ENCODE measurements at places on chromosomes 2 and 18.
A peak's percentile ranks its signal among the peaks of the same experiment; 100 is the strongest.

- DNase-seq = no peak
These were observed 121.2 kb downstream of the SMAD7 start for GRCh38 chr18:48829443-48830149.

GRCh38 chr2:147122944-147123343, 721.9 kb upstream of the ACVR2A start:
- no peak for DNase-seq

DNA sequence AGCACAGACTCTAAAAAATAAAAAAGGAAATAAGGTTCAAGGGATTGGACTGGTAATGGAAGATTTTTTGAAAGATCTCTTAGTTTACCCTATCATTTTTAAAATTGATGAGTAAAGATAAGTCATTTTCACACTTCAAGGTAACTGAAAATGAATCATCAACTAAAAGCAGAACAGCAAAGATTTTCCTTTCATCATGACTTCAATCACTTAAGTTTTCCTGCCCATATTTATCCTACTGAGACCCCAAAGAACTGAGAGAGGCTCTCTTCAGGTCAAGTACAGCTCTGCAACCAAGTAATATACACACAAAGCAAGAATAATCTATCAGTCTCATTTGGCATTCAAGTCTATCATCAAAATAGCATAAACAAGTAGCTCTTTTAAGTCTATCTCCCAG, 540.7 kb downstream of the METTL4 start:
- DNase-seq = no peak

DNA sequence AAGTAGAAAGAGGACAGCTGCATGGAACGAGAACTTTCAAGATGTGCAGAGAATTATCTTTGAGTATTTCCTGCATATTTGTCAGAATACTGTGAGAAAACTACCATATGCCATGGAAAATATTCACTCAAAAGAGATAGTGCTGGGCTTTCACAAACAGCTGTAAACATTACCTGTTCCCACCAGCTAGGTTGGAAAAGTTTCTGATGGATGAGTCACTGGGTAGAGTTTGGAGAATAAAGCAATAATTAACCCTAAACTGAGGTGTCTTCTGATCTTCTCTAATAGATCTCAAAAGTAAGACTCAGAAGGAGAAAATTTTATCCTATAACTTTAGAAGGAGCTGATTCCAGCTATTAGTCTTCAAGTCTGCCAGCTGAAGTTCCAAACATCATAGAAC, 3.9 kb upstream of the FSIP2 start:
- no peak for DNase-seq

DNA sequence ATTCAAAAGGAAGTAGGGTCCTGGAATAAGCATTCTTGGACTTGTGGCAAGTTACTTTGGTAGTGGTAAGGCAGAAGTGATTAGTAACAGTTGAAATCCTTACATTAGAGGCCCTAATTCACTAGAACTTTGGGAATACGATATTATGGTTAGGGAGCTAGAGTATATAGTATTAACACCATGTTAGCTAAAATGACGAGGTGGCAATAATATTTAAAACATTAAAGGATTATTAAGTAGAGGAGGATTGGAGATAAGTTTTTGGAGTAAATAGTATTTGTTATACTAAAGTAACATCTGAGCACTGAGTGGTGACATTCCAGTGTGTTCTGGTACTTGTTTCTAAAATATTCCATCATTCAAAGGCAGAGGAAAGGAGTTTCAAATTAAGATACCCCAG, 91.0 kb downstream of the AGPS start:
- DNase-seq = no peak

DNA sequence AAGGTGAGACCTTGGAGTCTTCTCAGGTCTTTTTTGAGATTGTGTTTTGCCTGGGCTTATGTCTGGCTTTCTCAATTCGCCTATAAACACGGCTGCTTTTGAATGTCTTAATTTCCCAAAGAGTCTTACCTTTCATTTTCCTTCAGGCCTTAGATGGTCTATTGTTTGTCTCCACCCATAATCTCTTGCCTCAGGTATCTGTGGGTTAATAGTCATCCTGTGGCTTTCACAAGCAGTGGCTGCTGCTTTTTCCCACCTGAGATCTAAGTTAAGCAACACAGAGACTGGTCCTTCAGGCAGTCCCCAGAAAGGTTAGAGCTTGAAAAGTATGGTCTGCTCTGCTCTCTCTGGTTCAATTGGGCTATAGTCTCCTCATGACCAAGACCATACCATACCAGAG, 275.3 kb downstream of the INSIG2 start:
- DNase-seq = no peak

DNA sequence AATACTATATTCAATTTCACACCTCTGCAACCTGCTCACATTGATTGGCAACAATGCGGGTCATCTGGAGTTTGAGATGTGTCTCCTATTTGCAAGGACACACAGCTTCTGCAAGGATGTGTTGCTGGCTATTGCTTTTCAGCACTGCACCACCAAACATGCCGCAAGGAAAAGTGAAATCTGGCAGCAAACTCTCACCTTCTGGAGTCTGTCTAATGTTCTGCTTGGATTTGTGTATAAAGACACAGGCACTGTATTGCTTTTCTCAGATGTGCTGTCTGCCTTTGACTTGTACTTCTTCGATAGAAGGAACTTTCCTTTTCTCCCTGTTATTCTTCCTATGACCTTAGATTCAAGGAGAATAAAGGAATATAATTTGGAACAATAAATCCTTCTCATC, 138.6 kb upstream of the EPHA4 start:
- no peak for DNase-seq

GRCh38 chr2:239393941-239394340, 6.9 kb downstream of the HDAC4 start:
- DNase-seq = no peak

DNA sequence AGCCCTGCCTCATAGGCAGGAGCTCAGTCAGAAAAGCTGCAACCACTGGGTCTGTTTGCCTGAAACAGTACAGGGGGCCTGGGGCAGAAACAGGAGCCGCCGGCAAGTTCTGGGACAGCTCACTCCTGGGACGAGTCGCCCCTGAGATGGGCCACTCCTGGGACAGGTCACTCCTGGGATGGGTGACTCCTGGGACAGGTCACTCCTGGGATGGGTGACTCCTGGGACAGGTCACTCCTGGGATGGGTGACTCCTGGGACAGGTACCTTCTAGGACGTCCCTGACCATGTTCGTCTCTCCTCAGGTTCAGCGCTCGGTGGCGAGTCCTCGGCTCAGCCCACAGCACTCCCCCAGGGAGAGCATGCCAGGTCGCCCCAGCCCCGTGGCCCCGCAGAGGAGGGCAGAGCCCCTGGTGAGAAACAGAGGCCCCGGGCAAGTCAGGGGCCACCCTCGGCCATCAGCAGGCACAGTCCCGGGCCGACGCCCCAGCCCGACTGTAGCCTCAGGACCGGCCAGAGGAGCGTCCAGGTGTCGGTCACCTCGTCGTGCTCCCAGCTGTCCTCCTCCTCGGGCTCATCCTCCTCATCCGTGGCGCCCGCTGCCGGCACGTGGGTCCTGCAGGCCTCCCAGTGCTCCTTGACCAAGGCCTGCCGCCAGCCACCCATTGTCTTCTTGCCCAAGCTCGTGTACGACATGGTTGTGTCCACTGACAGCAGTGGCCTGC, 51.8 kb downstream of the NTSR2 start:
- DNase-seq = no peak

- DNase-seq = no peak
These were observed 532.7 kb downstream of the TDRD15 start for GRCh38 chr2:21656330-21657075.

DNA sequence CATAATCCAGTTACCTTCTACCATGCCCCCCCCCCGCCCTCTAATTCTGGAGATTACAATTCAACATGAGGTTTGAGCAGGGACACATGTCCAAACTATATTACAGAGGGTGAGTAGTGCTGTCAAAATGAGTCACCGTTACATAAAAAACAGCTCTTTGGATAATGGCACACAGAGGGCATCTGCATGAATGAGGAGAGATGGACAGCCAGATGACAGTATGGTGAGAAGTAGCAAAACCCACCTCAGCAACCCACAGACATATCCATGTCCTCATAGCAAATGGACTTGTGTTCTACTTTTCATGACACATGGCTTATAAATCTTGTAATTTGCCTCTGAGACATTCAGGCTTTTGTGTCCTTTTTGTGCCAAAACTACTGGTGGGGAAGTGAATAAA, 132.0 kb downstream of the EML6 start:
- no peak for DNase-seq

DNA sequence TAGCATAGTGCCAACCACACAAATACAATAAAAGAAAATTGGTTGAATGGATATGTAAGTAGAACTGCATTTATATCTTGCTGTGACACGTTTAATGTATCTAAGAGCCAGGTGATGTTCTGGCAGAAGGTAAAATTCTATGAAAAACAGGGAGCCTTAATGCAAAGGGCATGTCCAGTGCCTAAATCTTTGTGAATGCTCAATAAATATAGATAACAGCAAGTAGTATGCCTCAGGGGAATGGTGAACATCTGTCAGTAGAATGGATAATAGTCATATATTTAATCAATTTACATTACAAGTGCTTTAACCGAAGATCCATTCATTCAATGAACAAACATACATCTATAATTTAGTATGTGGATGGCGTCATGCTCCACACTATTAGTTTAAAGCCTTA, 43.7 kb upstream of the NYAP2 start:
- no peak for DNase-seq

GRCh38 chr18:64419156-64419555, 270.3 kb upstream of the LINC00305 start:
- DNase-seq = no peak

- DNase-seq = peak; percentile 73
These were observed at the start of the genes KATNAL2 and PIAS2 for GRCh38 chr18:46917108-46917802. Gene KATNAL2 (plus strand): TSS chr18:46917602. CDS start chr18:46946873, 29,271 bp downstream. Gene PIAS2 (minus strand): TSS chr18:46917507. CDS start chr18:46917345, 162 bp downstream.

DNA sequence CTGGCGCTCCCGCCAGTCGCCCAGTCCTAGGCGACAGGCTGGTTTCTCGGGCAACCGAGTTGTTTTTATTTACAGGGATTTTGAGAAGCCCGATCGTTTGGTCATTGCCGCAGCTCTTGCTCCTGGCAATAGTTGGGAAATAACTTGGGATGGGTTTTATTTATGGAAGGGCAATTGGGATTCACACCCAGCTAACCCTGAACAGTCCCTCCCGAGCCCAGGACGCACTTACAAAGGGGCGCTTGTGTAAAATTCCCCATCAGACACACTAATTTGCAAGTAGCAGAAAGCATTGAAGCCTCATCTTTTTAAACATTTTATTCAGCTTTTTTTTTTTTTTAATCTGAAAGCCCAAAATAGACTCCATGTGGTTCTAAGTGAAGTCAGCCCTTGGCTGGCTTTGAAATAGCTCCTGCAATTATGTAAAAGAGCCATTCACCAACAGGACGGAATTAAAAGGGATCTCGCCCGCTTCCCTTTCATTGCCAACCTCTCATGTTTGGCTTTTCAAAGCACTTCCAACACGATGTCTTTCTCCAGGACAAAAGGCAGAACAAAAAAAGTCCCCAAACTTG, 3.6 kb upstream of the GBX2 start:
- no peak for DNase-seq

GRCh38 chr2:171595896-171596295, 73.6 kb downstream of the CYBRD1 start:
- no peak for DNase-seq

- no peak for DNase-seq
These were observed 25.4 kb upstream of the CHN1 start for GRCh38 chr2:175030380-175031271.

- DNase-seq = no peak
These were observed 34.9 kb downstream of the CFAP210 start for GRCh38 chr2:169659320-169659719.

DNA sequence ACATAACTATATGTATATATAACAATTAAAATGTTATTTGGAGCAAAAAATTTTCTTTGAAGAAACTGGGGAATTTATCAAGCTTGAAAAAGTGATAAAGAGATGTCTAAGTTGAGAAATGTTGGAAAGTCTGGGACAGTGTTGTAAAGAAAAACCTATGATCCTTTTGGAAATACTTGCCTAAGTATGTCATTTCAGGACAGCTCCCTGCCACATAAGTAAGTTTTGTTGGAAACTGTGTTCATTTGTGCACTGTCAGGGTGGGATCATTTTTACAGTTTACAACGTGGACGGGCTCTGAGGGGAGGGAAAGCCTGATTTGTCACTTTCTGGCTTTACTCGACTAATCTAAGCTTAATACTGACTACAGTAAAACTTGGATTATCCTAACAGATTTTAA, 10.4 kb upstream of the COL3A1 start:
- DNase-seq = no peak

DNA sequence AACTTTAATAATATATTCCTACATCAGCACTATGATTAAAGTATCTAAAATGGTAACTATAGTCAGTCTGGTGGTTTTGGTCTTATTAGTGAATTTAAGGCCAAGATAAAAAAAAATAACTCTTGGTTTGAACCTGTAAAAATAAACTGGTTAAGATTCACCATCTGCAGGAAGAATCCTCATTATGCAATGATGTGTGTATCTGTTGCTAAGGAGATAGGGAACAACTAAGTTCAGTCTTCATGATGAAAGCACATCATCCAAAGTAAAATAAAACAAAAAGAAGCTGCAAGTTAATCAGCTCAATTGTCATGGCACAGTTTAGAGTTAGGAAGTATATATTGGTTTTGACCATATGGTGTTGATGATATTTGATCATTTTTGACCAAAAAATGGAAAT, 466.0 kb downstream of the NYAP2 start:
- DNase-seq = no peak

- DNase-seq = no peak
These were observed 17.9 kb downstream of the PLEKHA3 start for GRCh38 chr2:178498137-178498536.

GRCh38 chr2:41737888-41738287, 309.9 kb upstream of the PKDCC start:
- no peak for DNase-seq

DNA sequence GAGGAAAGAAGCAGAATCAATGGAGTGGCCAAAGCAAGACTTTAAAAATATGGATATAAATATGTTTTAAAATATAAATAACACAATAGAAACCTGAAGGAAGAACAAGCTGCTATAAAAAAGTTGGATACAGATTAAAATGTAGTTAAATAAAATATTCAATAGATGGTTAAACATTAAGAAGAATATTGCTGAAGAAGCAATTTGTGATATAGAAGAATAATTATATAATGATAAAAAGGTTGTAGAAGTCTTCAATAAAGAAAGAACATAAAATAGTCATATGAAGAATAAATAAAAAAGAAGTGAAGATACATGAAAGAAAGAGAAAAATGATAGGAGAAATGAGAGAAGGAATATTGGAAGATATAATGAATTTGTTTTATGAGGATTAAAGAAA, 392.0 kb downstream of the DSC3 start:
- no peak for DNase-seq

- no peak for DNase-seq
These were observed 54.0 kb downstream of the HRH4 start for GRCh38 chr18:24514439-24514838.

- DNase-seq = no peak
These were observed 225.1 kb upstream of the SALL3 start for GRCh38 chr18:78754311-78755043.

Measured in cortex of kidney (tissue), 1 donor.